M059J (cell line): ENCODE measurements at places on chromosomes 2 and 18. TPM values are rescaled to one million over a fixed set of nuclear protein-coding genes. Genes with fewer than 3 reads are reported as not detected.

GRCh38 chr2:40168032-40168431 lies 283.9 kb downstream of the SLC8A1 start:
- peak; percentile 40 for DNase-seq

GRCh38 chr2:69948032-69948962 lies 13.1 kb downstream of the ASPRV1 start:
- no peak for DNase-seq

DNA sequence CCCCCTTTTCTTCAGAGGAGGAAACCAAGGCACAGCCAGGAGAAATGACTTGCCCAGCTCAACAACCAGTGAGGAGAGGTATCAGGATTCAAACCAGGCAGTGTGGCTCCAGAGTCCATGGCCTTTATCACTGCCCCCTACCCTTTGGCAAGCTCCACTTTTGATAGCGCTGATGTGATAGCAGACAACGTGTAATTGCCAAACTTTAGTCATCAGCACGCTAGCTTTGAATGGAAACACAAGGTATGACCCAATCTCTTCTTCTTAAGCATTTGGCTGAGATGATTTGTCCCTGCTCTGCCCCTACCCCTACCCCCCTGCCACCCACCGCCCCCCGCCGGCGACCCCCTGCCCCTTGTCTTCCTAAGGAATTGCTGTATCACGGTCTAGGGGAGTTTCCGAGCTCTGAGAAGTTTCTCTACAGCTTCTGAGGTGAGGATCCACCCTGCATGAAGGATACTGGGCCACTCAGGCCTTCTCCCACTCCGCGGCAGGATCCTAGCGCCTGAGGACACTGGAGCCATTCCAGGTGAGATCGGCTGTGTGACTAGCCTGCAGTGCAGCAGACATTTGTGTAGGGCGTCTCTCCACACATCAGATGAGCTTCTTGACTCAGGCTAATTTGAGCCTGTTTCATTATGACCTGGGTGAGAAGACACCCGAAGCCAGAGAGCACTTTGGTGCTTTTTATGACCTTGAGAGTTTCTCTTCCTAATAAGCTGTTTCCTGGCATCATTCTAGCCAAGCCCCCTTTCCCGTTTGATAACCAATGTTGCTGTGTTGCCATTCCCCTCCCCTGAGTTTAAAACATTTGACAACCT lies 75.1 kb upstream of the MAP4K4 start:
- DNase-seq = no peak

Gene GCG
- not detected in 2 replicates for total RNA-seq
